Activated T-helper 1 cell treated with anti-CD3 and anti-CD28 coated beads, Interleukin-12 subunit alpha, Interleukin-12 subunit beta, Interleukin-2, Interleukin-4 antibody, amounts not matched to agents 30 ng/mL and 10 ng/mL and 1 ng/mL, durations not matched to agents 14 hours and 24 hours and 36 hours (primary cell): ENCODE measurements at places on chromosomes 1 and 21. TPM values are rescaled to one million over a fixed set of nuclear protein-coding genes. Genes with fewer than 3 reads are reported as not detected.
A peak's percentile ranks its signal among the peaks of the same experiment; 100 is the strongest.

GRCh38 chr1:222818171-222818570 lies 3.3 kb downstream of the DISP1 start:
- no peak overlapping the region for H3K27ac ChIP-seq
- H3K4me1 ChIP-seq, result peaks cover 33% of the 10 kb centered on the region
- no peak overlapping the region for H3K4me3 ChIP-seq
- H3K36me3 ChIP-seq, result peaks cover 8% of the 10 kb centered on the region
- DNase-seq, result no peak

DNA sequence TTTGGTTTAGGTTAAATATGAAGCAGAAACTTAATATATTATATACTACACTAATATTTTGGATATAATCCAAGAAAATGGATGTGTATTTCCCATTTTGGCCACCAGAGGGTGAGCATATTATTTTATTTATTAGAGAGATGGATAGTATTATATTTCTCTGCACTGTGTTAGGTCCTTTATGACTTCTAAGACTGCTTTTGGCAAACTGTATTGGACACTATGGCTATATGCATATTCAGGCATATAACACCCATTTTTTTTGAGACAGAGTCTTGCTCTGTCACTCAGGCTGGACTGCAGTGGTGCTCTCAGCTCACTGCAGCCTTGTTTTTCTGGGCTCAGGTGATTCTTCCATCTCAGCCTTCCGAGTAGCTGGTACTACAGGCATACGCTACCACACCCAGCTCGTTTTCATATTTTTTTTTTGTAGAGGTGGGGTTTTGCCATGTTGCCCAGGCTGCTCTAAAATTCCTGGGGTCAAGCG lies 17.8 kb upstream of the PGM1 start:
- H3K4me3 ChIP-seq, result no peak overlapping the region
- no peaks in the 10 kb centered on the region for H3K4me1 ChIP-seq
- no peak overlapping the region for H3K27ac ChIP-seq
- peaks cover 2% of the 10 kb centered on the region for H3K36me3 ChIP-seq
- H3K27me3 ChIP-seq, result no peaks in the 10 kb centered on the region
- no peak for DNase-seq

DNA sequence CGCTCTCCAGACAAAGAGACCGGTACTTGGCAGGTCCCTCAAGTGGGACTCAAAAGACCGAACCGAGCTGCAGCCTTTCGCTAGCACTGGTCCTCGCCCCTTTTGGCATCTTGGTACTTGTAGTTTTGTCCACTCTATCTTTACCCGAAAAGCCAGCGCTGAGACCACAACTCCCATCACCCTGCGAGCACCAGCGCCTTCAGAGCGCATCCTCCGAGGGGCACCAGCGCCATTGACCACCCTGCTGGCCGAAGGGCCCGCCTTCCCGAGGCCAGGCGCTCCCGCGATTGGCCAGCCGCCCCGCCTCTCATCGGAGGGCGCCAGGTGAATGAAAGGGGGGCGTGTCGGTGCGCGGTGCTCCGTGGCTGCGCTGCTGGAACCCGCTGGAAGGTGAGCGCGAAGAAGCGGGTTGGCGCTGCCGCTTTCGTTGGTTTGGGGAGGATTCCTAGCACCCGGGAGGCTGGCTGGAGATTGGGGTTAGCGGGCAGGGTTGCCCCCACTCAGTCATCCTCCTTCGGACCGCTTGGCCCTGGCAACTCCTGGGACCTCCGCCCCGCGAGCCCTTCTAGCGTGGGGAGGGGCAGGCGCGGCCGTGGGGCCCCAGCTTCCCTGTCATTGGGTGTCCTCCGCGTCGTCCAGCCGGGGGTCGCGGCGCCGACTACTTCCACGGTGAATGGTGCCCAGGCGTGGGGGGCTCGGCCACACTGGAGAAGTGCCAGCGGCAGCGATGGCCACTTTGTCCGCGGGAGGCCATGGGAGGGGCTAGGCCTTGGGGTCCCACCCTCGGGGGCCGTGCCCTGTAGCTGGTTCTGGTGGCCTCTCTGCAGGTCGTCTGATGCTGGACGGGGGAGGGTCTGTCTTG lies at the start of gene ZBTB8B:
TSS of gene ZBTB8B (plus strand) at position 357 of the 862 bp plus-strand sequence. CDS start 5,553 bp downstream, outside the sequence.
- peaks cover 5% of the 10 kb centered on the region for H3K36me3 ChIP-seq
- no peak for DNase-seq
- peak within 1 kb of the TSS; percentile 57 for H3K4me3 ChIP-seq
- peaks cover 57% of the 10 kb centered on the region for H3K27me3 ChIP-seq

GRCh38 chr1:97869441-97869840 lies 51.4 kb downstream of the DPYD start:
- H3K36me3 ChIP-seq, result peaks cover 5% of the 10 kb centered on the region
- no peak overlapping the region for H3K27ac ChIP-seq
- H3K4me3 ChIP-seq, result no peak overlapping the region
- H3K4me1 ChIP-seq, result peaks cover 12% of the 10 kb centered on the region
- DNase-seq, result no peak

DNA sequence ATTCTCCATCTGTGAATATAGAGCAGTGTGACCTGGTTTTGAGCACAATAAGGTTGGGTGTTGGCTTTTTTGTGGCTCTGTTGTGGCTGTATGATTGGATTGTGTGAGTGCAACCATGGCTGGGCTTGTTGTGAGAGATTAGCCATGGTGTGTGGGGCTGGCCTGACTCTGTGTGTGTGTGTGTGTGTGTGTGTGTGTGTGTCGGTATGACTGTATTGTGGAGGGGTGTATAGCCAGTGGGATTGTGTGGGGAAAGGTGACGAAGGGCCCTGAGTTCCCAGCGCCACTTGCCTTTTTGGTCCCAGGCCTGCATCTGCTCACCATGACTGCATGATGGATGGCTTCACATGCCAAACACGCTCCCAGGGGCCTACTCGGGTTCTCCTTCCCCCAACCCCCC lies 5.9 kb upstream of the SLC6A9 start:
- H3K4me1 ChIP-seq, result peaks cover 10% of the 10 kb centered on the region
- peaks cover 12% of the 10 kb centered on the region for H3K27me3 ChIP-seq
- no peak overlapping the region for H3K27ac ChIP-seq
- no peaks in the 10 kb centered on the region for H3K36me3 ChIP-seq
- no peak overlapping the region for H3K4me3 ChIP-seq
- no peak for DNase-seq

Gene WNT4
- total RNA-seq, result not detected in 2 replicates
